Neural progenitor cell (in vitro differentiated cells): ENCODE measurements at places on chromosomes 7 and 10.

DNA sequence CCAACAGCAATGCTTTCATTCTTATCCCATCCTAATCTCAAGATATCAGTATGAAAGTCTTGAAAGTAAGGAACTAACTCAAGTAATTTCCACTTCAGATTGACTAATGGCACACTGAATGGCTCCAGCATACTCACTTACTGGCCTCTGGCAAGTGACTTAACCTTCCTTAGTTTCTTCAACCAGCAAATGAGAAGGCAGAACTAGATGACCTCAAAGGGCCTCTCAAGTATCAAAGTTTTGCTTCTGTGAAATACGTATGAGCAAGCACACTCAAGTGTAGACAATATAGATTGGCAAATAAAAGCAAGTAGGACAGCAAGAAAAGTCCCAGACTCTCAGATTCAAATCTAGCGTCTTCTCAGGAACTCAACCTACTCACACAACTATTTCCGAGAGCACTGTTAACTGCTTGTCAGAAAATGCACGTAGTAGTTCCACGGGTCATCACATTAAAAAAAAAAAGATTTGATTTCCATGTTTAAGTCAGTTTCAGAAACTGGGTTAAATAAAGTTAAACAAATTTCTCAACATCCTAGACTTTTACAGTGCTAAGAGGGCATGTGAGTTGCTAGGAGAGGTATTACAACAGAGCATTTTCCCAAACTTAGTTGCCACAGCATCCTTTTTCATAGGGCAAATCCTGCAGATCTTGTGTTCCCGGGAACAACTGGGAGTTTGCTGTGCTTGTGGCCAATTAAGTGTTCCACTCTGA, 276.9 kb upstream of the KLF14 start:
- no peak for DNase-seq

GRCh38 chr7:77679608-77680007, 16.7 kb upstream of the RSBN1L start:
- no peak for DNase-seq

GRCh38 chr10:85280014-85280413, 951.6 kb downstream of the CCSER2 start:
- DNase-seq: peak; percentile 17

DNA sequence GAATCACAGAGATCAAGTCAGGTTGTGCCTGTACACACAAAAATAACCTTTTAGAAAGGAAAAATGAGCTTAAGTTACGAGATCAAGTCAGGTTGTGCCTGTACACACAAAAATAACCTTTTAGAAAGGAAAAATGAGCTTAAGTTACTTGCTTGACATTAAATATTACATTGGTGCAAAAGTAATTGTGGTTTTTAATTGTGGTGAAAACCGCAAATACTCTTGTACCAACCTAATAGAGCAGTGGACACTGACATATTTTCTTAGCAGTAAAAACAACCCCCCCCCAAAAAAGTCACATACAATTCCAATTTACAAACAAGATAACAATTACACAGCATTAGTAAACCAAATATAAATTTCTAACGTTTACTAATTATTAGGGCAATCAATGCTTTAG, 595.6 kb downstream of the GRM8 start:
- DNase-seq: no peak

DNA sequence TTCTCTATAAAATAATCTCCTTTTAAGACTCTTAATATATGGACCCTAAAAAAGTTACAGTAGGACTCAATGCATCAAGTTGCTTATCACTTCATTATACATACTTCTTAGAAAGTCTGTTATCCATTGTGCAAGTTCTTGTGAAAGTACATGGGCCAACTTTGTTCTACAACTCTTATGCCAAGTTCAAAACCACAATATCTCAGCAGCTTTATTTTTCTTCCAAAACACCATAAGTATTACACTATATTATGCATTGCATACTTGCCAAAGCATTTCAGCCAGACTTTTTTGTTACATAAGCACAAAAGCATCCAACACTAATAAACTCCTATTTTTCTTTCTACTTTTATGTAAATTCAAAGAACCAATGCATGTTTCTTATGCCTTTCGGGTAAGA, 94.4 kb downstream of the AHR start:
- DNase-seq: no peak

GRCh38 chr7:26437003-26437532, 145.4 kb downstream of the SNX10 start:
- no peak for DNase-seq

- no peak for DNase-seq
Observed at GRCh38 chr7:132464740-132465139, 111.5 kb downstream of the PLXNA4 start.

DNA sequence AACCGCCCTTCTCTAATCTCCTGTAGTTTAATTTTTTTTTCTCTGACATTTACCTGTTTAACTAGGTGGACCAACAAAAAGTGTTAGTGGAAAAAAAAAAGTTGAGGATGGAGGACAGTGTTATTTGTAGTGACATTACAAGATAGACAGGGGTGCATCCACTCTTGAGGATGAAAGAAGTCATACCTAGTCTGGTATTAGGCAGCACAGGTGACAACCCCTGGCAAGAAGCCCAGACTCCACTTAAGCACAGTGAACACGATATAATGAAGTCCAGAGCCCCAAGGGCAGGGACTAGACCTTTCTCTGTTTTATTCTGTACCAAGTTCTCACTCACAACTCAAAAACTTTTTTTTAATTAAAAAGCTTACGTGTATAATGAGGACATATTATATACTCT, 268.4 kb downstream of the GPR37 start:
- DNase-seq: no peak

DNA sequence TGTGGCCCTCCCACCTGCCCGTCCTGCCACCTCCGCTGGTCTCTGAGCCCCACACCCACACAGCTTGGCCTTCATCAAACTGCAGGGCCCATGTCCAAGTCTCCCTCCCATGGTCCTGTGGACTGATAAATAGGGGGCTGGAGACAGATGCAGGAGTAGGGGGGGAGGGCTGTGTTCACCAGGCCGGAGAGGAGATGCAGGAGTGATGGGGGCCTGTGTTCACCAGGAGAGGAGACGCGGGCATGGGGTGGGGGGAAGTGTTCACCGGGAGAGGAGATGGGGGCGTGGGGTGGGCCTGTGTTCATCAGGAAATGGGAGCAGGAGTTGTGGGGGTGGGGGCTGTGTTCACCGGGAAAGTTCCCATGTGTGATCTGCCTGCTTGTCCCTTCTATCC, 37.0 kb downstream of the JAKMIP3 start:
- DNase-seq: no peak

DNA sequence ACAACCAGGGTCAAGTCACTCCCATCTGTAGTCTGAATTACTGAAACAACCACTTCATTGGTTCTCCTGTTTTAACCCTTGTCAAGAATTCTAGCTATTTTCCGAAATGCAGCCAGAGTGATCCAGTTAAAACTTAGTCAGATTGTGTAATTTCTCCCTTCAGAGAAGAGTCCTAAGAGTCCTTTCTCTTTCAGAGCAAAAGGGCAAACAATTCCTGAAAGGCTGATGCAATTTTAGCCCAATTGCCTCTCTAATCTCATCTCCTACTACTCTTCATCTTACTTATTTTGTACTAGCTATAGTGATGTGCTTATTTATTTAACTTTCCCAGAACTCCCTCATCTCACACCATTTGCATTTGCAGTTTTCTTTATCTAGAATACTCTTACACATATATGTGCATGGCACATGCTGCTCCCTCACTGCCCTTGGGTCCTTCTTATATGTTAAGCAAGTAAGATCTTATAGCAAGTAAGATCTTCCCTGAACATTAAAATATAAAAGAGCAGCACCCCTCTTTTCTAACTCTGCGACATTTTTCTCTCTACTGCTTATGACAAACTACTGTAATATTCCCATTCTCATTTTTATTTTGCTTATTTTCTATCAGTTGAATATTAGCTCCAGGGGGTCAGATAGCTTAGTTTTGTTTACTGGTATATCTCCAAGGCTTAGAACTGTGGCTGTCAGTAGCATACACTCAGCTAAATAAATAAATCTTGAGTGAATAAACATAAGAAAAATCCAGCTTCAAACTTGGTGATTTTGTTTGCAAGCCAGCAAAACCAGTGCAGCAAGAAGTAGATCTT, 44.6 kb downstream of the HGF start:
- no peak for DNase-seq

GRCh38 chr7:5422396-5423305, 983 bp downstream of the TNRC18 start:
- peak; percentile 83 for DNase-seq

DNA sequence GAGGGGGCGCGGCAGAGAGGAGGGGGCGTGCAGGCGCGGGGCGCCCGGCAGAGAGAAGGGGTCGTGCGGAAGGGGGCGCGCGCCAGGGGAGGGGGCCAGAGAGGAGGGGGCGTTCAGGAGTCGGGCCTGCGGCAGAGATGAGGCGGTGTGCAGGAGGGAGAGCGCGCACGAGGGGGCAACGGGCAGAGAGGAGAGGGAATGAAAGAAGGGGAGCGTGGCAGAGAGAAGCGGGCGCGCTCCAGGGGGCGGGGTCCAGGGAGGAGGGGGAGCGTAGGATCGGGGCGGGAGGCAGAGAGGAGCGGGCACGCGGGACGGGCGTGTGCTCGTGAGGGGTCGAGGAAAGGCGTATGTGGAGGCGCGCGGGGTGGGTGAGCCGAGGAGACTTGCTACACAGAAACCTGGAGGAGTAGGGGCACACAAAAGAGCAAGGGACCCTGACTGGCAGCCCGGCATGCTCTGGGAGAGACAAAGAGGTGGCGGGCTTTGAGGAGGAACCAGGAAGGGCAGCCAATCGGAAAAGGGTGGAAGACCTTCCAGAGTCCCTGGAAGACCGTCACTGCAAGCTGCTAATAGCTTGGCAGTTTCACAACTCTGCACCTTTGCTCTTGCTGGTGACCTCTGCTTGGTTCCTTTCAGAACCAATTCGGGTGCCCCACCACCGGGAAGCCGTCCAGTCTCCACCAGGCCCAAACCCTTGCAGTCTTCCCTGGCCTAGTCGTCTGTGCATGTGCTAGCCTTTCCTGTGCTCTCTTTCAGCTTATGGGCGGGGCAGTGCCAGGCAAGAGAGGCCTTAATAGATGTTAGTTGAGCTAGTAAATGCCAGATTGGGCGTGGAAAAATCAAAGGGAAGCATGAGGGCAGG, 639 bp downstream of the DYDC2 start:
- DNase-seq: peak; percentile 66

GRCh38 chr7:137865764-137866163, 19.0 kb upstream of the DGKI start:
- no peak for DNase-seq

- no peak for DNase-seq
Observed at GRCh38 chr7:102927312-102927933, 14.6 kb downstream of the LRRC17 start.

- no peak for DNase-seq
Observed at GRCh38 chr7:35268953-35269352, 15.1 kb upstream of the TBX20 start.

DNA sequence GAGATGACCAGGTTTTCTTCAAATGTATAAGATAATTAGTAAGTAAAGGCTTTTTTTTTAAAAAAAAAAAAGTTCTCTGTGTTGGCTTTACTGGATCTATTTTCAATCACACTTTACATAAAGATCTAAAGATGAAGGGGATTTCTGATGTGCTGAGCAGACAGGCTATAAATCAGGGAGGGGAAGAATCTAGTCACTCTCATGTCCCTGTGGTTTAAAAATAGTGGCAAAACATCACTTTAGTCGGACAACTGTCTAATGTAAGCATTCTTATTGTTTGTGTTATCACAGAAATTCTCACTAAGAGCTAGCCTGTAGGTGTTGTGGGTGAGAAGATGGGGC, 132.7 kb downstream of the ICA1 start:
- no peak for DNase-seq

GRCh38 chr10:61325223-61325960, 127.8 kb downstream of the TMEM26 start:
- DNase-seq: no peak

GRCh38 chr7:47226696-47227095, 355.2 kb downstream of the TNS3 start:
- no peak for DNase-seq

DNA sequence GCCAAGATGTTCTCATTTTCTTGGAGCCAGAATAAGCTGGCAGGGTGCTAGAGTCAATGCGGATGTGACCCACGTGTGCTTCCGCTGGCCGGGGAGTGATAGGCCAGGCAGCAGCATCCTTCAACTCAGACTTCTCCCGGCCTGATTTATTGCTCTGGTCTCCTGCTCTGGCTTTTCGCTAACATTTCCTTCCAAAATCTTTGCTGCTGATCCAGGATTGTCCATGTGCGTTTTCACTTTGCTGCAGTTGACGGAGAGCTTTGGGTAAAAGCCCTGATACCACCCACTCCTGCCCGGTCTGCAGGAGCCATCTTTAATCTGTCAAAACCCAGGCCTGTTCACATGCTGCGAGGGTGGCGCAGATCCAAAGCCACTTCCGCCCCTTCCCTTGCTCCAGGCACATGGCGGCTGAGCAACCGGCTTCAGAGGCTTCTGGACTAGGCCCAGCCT, 106.8 kb downstream of the CYP26A1 start:
- no peak for DNase-seq

DNA sequence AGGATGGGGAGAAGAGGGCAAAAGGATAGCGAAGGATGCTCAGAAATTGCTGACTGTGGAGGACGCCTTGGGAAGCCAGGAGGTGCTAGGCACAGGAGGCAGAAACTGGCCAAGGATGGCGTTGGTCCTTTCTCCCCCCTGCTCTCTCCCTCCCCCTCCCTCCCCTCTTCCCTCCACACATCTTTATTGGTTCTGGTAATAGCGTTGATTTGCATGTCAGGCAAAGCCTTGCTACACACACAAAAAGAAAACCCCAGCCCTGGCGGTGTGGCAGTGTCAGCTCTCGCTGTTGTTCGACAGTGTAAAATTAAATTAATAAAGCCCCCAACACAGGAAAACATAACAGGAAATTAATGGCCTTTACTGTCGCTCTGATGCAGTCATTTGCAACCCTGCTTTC, 47.2 kb downstream of the PAX2 start:
- peak; percentile 39 for DNase-seq

DNA sequence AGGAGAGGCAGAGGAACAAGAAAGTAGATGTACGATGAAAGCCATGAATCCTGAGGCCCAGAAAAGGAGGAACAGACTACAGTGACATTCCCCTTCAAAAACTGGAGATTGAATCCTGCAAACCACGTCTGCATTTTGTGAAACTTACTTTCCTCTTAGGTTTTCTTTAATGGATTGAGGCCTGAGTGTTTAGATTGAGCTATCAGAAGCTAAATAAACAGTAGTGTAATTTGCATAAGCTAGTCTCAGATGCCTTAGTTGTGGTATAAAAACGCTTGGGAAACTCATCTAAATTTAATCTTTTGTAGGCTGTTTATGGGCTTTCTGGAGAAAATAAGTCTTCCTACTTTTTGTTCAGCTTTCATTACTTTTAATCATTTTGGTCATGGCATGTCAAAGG, 94.8 kb upstream of the HDAC9 start:
- no peak for DNase-seq

GRCh38 chr7:133593561-133593960, 340.7 kb downstream of the EXOC4 start:
- DNase-seq: no peak

- no peak for DNase-seq
Observed at GRCh38 chr7:159114981-159115380, 29.7 kb downstream of the VIPR2 start.

DNA sequence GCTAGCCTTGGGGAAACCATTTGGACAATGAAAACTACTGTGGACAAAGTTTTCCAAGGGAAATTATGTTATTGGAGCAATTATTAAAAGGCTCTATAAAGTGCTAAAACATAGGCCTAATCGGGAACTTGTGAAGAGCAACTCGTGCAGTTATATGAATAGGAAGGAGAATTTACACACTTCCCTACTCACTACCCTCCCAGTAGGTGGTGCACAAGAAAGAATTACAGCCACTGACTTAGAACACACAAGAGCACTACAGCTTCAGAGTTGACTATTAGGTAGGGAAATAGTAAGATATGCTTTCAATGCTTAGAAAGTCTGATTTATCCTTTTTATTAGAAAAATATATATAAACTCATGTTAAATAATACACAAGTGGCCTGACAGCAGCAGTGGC, 47.2 kb downstream of the GSAP start:
- DNase-seq: no peak
